CD8-positive, alpha-beta memory T cell (primary cell): ENCODE measurements at places on chromosomes 12 and 14.

DNA sequence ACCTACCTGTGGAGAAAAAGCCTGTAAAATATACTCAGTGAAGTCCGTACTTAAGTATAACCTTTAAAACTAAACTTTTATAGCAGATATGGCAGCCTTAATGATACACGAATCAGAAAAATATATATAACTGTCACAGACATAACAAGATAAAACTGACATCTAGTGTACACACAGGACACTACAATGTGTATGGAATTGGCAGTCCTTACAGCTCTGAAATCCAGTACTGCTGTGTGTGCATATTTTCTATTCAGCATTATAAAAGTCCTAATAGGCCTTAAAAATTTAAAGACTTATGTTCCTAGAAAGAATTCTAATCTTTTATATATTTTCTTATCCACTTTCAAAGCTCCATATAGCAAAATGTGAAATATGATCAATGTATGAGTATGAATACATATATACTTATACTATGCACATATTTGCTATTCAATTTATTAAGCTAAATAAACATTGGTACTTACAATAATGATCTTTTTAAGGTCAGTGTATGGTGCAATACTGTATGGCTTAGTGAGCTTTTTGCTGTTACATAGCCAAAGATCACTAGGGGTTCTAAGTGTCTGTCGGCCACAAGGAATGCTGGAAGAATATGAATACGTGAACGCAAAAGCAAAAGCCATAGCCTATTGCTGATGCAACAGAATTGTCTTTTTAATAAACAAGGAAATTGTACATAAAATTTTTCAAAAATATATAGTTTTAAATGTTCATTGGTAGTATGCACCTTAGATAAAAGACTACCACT is 69.2 kb downstream of the C2CD5 start:
- peaks cover 10% of the 10 kb centered on the region for H3K36me3 ChIP-seq
- no peak overlapping the region for H3K27ac ChIP-seq
- H3K4me3 ChIP-seq: no peak overlapping the region
- DNase-seq: no peak

- H3K27me3 ChIP-seq: no peaks in the 10 kb centered on the region
- H3K4me3 ChIP-seq: no peak overlapping the region
- no peak overlapping the region for H3K27ac ChIP-seq
- no peak for DNase-seq
Observed at GRCh38 chr12:93674386-93674785, 2.8 kb upstream of the CRADD start.

DNA sequence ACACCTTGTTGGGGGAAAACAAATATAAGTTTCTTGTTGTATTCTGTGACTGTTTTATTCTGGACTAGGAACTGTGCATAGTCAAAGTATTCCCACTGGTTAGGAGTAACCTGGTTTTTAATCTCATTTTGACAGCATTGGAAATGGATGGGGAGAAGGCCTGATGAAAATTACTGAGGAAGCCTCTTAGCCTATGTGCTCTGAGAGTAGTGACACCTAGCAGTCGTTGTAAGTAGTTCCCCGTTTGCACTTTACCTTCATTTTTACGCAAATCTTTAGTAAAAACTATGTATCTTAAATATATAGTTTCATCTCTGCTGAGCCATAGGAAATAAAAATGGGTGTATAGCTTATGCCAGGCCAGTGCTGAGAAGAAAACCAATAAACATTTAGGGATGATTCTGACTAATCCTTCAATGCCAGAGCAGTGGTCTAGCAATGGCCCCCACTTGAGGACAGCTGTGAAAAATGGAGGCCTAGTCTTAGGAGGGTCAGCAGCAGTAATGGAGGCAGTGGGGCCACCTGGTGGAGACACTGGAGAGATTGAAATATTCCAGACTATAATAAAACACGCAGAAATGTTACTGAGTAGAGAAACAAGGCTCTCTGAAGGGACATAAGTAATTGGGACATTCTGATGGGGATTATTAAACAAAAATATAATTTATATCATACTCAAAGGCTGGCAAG is 133.2 kb upstream of the NOVA1 start:
- no peaks in the 10 kb centered on the region for H3K4me1 ChIP-seq
- no peak overlapping the region for H3K27ac ChIP-seq
- DNase-seq: no peak
- H3K4me3 ChIP-seq: no peak overlapping the region

- H3K27ac ChIP-seq: no peak overlapping the region
- no peak overlapping the region for H3K4me3 ChIP-seq
- H3K27me3 ChIP-seq: no peaks in the 10 kb centered on the region
- no peak for DNase-seq
- no peaks in the 10 kb centered on the region for H3K4me1 ChIP-seq
- no peaks in the 10 kb centered on the region for H3K36me3 ChIP-seq
Observed at GRCh38 chr12:122042910-122043309, 21.2 kb downstream of the BCL7A start.

GRCh38 chr12:112190231-112191025 is 65.1 kb downstream of the TRAFD1 start:
- H3K4me3 ChIP-seq: no peak overlapping the region
- H3K27me3 ChIP-seq: no peaks in the 10 kb centered on the region
- peaks cover 24% of the 10 kb centered on the region for H3K36me3 ChIP-seq
- H3K27ac ChIP-seq: no peak overlapping the region
